ENCODE measurements at places on chromosomes 13 and 19. TPM values are rescaled to one million over a fixed set of nuclear protein-coding genes. Genes with fewer than 3 reads are reported as not detected.

ZNF460 gene
- polyA plus RNA-seq: 9.3 TPM

MEF2B gene
- not detected for polyA plus RNA-seq

SULT2B1 gene
- polyA plus RNA-seq: 0.72 TPM

S1PR5 gene
- polyA plus RNA-seq: 0.97 TPM

SLC25A30 gene
- polyA plus RNA-seq: 7.2 TPM

OLFM2 gene
- 51.4 TPM for polyA plus RNA-seq

TMEM238 gene
- polyA plus RNA-seq: not detected

DNA sequence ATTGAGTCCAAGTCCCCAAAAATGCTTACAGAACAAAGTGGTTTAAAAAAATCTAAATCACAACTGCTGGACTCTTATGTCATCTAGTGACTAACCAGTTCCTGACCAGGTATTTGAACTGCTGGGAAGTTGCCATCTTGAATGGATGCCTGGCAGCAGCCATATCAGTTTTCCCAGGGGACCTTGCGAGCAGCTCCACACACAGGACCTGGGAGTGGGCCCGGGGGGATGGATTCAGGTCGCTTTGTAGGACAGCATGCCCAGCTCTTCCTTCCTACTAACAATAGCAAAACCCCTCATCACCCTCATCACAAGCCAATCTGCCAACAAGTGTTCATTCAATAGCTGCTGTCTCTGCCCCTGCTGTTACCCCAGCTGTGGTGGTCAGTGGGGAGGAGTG, 65.3 kb downstream of the KCTD15 start:
- DNase-seq: no peak

GRCh38 chr19:39099341-39099740, 15.2 kb downstream of the ACP7 start:
- no peak for DNase-seq

DNA sequence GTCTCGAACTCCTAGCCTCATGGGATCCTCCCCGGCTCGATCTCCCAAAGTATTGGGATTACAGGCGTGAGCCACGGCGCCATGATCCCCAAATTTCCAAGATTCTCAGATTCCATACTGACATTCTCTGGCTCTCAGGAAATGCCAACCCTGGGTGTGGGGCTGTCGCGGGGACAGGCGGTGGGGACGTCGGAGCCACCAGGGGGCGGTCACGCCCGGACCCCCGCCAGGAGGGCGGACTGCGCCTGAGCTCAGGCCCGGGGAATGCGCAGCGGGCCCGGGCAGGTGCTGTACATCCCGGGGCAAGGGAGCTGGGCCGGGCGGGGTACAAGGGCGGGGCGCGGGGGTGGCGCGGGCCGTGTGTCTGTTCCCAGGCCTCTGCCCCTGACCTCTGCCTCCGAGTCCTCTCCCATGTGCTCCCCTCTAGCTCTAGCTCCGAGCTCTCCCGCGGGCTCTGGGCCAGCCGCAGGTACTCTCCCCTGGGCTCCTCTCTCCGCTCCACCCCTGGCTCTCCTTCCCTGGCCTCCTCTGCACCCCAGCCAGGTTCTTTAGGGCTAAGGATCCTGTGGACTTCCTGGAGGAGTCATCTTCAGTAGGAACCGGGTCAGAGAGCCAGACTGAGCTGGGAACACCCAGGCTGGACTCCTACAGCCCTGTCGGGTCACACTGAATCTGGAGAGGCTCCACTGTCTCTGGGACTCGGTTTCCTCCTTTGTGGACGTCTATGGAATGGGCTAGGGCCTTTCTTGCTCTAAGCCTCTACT, 2.4 kb downstream of the PPP1R13L start:
- no peak for DNase-seq

DNA sequence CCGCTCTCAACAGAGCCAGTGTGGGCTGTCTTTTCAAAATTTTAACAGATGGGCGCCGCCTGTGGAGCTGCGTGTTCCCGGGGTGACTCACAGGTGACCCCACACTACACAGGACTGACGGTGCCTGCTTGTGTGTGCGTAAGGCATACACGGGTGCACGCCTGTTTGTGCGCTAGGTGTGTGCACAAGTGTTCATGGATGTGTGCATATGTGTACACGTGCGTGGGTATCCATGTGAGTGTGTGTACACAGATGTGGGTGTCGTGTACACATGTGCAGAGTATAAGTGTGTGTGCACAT, 92.7 kb upstream of the SOX1 start:
- DNase-seq: no peak

DNA sequence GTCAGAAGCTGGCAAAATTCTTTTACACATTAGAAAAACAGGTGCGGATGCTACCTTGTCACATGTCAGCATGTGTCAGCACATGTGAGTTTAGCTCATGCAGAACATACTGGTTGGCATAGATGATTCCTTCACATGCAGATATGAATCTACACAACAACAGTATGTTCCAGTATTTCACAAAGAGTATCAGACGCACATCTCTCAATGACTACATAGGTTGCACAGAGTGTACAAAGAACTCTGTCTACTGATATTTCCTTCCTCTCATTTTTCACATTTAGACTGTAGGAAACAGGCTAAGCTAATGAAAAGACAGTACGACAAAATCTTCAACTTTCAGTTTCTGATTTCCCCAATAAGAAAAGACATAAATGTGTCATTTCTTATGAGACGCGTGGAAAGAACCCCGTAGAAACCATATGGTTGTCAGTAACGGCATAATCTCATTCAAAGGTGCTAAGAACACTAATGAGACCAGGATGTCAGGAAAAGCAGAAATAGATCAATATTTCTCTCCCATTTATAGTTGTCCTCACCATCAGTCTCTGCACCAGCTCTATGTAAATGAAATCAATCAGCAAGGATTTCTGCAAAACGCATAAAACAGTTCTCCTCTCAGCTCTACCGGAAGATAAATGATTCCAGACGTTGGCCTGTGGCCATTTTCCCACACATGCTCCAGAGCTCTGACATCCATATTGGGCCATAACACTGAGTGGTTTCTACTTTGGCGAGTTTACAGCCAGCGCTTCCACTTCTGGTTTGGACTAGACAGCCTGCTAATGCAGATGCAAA, 81.2 kb downstream of the STARD13 start:
- peak; percentile 62 for DNase-seq

- DNase-seq: no peak
Observed at GRCh38 chr13:97235549-97236231, 13.6 kb downstream of the MBNL2 start.

GRCh38 chr19:843180-843835, 2.5 kb downstream of the PRTN3 start:
- DNase-seq: no peak

DNA sequence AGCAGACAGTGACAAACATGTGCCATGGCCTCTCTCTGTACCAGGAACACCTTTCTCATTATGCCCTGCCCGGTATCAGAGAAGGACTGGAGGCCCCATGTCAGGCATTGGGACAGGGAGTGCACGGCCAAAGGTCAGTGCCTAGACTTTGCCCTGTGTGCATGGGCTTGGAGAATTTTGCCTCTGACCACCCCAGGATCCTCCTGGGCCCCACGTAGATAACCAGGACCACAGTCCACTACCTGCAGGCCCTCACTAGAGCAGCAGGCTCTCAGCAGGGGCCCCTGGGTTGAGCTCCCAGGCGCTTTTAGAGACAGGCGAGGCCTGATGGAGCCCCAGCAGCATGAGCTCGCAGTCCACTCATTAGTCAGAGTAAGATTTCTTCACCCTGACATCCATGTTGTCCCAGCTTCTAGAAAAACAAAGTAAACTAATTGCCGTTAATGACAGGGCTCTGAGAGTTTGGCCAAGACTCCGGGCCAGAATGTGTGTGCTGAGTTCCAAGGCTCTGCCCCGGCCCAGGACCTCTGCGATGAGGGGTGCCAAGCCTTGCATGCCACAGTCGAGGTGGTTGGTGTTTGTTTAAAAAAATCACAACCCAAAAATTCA, 42.7 kb downstream of the CAPN12 start:
- DNase-seq: no peak

DNA sequence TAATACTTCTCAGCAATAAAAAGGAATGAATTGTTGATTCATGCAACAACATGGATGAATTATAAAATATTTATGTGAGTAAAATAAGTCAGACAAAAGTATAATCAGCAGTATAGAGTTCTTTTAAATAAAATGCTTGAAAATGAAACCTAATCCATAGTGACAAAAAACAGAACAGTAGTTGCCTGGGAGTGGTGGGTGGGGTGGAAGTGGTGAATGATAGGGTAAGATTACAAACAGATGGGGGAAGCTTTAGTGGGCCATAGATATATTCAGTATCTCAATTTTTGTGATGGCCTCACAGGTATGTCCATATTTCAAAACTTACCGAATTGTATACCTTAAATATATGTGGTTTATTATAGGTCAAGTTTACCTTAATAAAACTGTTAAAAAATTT, 124.9 kb upstream of the UBL3 start:
- DNase-seq: no peak

DNA sequence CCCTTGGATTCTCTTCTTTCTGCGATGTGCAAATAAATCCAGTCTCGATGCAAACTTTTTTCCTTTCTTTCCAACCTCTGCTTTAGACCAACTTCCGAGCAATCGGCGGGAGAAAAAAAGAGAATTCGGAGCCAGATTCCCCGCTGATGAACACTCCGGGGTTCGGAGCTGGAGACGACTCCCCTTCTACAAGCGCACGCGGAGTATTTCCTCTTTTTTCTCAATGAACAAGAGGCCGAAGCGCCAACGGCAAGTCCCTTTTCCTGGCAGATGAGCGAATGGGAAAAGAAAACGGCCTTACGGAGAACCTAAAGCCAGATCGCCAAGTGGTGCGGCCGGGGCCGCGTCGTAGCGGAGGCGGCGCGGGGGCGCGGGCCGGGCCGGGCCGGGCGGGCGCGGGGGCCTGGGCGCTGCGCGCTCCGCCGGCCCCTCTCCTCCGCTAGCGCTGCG, 250 bp downstream of the SPRY2 start:
- DNase-seq: no peak

DNA sequence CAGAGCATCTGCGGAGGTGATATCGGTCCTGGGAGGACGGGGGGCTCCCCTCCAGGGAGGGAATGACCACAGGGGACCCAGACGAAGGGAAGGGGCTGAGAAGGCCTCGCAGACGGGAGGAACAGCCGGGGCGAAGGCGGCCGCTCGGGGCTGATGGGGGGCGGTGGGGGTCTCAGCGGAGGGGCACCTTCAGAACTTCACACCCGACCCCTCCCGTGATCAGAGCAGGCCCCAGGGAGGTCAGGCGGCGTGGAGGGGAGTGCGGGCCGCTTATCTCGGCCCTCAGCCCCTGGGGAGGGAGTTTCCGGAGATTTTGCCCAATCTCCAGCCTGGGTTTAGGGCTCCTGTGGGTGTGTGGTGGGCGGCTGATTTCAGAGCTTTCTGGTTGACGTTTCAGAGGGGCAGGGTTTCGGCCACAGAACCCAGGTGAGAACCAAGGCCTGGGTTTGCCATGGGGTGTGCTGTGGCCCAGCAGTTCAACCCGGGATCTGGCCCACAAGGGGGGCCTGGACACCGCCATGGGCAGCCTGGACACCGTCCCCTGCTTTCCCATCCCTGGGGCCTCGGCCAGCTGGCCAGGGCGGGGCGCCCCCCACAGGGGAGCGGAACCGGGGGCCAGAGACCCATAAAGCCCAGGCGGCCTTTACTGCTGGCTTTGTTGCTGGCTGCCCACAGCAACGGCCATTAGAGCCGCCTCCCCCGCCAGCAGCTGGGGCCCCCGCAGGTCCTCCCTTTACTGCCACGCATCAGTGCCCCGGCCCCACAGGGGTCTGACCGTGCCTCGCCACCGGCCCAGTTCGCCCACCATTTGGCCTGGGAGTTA, 29.0 kb downstream of the ARID3A start:
- no peak for DNase-seq

DNA sequence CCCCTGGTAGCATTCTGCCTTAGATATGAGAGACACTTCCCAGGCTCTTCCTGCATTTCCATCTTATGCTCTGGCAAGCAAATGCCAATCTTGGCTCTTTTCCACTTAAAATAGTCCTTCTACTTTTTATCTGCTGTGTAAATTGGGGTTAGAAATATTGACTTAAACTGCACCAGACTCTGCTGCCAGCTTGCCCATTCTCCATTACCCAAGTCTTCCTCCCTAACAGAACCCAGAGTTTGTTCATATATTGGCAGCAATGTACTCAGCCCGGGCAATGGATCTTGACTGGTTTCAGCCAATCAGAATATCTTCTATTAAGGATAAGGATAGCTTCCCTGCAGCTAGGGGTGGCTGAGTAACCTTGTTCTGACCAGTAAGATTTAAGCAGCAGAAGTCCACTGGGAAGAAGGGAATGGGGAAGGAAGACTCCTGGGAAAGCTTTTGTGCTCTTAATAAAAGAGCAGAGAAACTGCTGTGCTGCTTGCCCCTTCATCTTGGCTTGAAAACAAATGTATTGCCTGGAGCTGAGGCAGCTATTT, 177.1 kb downstream of the KCNRG start:
- DNase-seq: no peak

DNA sequence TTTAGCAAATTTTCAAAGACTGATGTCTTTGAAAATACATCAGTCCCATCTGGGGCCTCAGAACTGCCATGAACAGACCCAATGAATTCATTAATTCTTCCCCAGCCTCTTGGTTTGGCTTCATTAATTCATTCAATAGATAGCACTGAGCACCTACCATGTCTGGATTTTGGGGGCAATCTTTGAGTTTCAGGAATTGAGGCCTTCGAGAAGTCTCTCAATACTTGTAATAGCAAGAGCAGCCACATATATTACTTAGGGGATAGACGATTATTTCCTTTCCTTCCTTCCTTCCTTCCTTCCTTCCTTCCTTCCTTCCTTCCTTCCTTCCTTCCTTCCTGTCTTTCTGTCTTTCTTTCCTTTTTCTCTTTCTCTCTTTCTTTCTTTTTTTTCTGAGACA, 64.8 kb downstream of the ALOX5AP start:
- DNase-seq: no peak

DNA sequence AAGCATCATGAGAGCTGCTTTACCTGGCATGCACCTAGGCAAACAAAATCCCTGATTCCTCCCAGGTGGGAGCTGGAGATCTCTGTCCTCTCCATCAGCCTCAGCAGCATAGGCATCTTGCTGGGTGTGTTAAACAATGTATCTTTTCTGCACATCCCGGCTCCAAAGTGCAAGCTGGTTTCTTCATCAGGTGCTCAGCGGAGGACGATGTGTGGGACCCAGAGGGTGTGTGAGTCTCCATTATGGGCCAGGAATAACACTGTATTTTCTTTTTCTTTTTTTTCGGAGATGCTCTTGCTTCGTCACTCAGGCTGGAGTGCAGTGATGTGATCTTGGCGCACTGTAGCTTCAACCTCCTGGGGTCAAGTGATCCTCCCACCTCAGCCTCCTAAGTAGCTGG, 9.9 kb downstream of the CNFN start:
- DNase-seq: no peak

DNA sequence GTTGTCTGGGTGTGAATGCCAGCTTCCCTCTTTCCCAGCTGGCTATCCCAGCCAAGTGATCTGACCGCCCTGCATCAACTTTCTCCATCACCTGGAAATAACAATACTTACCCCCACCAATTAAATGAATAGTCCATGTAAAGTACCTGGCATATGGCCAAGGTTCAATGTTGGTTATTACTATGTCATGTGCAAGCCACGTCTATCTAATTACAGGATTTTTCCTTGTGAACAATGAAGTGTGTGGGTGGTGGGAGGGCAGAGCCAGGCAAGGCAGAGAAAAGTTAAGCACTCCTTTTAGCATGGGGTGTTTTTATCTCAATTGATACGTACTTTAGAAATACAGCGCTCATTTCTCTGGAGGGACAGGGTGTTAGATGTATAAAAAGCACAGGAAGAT, 121.1 kb downstream of the NHLRC3 start:
- DNase-seq: no peak

- DNase-seq: no peak
Observed at GRCh38 chr19:10922638-10923014, 5.8 kb downstream of the YIPF2 start.

- DNase-seq: peak; percentile 78
Observed at GRCh38 chr19:54188215-54188871, 1.0 kb downstream of the MBOAT7 start.

GRCh38 chr13:74710006-74710405, 575.8 kb upstream of the KLF12 start:
- DNase-seq: no peak

Data from adrenal gland (tissue), 19 donors.